ENCODE measurements at places on chromosomes 7 and 10.

GRCh38 chr10:110167149-110167548, 40.3 kb upstream of the MXI1 start:
- DNase-seq: no peak

- no peak for DNase-seq
Observed at GRCh38 chr7:155571581-155572345, 25.4 kb upstream of the CNPY1 start.

DNA sequence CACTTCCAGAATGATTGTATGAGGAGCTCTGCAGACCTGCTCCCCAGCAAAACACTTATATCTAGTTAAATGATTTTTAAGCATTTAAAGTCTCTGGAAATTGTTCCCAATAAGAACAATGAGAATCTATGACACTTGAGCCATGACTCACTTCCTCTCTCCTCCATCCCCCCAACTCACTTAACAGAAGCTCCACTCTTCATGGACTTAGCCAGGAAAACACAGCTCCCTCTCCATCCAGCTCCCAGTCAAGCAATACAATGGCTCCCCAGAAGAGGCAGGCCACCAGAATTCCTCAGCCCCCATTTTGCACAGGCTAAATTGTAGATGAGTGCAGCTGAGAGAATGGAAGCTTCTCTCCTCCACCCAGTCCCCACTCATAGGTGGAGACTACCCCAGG, 27.0 kb downstream of the AOC1 start:
- peak; percentile 33 for DNase-seq

DNA sequence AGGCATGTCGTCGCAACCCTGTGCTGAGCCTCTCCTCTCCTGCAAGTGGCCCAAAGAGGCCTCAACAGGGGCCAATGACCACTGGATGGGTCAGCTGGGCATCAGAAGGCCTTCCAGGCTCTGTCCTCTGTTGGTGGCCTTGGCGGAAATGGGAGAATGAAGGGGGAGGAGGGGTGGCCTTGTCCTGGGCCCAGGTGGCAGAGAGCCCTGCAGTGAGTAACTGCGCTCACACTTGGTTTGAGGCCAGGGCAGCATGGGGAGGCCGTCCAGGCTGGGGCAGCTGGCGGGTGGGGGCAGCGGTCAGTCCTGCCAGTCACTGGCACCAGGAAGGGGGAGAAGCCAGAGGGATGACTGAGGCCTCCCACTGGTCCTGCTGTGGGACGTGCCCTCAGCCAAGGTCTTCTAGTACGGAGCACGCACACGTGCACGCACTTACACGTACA, 59.8 kb downstream of the LHPP start:
- no peak for DNase-seq

DNA sequence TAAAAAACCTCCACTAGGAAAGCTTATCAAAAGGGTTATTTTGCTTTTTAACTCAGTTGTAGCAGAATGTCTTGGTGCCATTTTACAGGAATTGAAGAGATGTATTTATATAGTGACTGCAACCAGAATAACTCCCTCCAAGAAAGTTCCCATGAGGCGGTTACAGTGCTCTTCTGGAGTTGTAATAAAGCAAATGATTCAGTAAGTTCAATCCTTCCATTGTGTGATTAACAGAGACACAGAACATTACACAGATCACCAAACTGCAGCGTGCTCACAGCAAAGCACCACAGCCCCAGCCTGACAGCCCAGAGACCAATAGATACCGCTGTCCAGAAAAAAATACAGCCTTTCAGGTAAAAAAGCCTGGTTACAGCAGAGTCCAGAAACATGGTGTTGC, 21.9 kb upstream of the CABCOCO1 start:
- DNase-seq: no peak

DNA sequence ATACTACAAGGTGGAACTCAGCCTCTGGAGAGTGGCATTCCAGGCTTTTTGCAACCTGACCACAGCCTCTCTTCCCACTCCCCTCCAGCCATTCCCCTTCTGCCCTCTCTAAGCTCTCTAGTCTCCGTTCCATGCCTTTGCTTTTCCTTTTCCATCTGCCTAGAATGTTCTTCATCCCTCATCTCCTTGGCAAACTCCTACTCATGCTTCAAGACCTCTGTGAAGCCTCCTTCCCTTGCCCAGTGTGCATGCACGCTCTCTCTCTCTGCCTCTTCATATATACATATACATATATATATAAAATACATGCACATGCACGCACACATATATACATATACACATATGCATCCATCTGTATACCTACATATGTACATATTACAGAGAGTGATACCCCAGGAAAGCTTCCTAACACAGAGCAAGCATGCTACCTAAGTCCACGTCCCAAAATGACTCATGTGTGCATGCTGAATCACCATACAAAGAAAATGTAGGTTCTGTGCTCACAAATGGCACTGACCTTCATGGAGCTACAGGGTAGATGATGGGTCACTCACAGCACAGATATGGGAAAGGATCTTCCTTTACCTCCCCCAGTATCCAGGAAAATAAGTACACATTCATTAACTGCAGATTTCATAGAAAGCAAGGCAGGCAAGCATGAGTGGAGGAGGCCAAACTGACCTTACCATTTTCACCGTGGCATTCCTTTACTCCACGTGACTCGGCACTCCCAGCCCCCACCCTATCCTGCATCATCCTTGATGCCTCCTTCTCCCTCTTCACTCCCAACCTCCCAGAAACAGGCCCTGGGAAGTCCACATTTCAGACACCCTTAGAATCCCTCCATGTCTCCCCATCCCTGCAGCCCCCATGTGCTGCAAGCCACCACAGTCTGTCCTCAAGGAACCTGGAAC, 238.4 kb upstream of the ZMIZ1 start:
- no peak for DNase-seq

- DNase-seq: no peak
Observed at GRCh38 chr7:24742506-24743162, 14.6 kb downstream of the GSDME start.

DNA sequence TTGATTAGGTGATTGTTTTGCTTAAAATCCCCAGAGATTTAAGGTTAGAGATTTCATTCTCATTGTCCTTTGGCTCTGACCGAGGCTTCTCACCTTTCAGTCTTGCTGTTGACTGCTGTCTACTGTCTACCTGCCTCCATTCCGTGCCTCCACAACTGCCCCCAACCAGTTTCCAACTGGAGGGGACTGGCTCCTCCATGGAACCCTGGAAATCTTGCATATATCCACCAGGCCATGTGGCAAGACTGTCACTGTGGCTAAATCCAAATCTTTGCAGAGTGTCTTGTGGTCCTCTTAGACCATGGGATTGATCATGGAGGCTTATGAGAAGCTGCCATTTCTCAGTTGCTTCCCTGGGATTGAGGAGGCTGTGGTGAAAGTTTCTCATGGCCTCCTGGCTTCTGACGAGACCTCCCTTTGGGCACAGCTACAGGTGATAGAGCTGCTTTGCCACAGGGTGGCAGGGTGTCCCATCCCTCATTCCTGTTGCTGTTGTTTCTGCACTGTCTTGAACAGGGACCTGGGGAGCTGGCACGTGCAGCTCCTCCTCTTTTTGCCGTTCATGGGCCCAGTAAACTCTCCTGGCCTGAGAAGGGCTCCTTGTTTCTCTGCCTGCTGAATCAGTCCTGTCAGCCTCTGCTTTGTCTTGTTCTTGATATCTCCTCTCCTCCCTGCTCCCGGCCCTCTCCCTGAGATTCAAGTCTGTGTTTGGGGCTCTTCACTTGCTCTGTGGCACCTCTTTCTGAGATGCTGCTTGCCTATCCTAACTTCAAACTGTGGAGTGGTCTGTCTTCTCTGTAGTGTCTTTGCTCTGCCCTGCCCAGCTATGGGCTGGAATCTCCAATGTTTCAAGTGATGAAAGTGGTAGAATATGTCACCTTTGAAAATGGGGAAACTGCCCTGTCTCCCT, 63.6 kb upstream of the IGFBP3 start:
- DNase-seq: no peak

DNA sequence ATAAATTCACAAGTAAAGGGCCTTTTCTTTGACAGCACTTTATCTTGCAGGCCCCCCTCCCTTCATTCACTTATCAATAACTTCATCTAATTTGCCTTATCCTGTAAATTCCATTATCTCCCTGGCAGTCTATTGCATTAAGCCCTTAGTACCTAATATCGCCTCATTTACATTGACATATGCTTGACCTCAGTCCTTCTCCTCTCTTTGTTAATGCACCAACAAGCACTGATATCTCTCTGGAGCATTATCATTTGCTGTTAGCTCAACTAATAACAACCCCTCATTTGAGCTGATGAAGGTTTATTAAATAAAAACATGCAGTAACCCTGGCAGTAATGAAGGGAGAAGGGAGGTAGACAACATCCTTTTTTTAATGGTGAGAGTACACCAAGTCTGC, 46.8 kb downstream of the EXOC4 start:
- DNase-seq: no peak

DNA sequence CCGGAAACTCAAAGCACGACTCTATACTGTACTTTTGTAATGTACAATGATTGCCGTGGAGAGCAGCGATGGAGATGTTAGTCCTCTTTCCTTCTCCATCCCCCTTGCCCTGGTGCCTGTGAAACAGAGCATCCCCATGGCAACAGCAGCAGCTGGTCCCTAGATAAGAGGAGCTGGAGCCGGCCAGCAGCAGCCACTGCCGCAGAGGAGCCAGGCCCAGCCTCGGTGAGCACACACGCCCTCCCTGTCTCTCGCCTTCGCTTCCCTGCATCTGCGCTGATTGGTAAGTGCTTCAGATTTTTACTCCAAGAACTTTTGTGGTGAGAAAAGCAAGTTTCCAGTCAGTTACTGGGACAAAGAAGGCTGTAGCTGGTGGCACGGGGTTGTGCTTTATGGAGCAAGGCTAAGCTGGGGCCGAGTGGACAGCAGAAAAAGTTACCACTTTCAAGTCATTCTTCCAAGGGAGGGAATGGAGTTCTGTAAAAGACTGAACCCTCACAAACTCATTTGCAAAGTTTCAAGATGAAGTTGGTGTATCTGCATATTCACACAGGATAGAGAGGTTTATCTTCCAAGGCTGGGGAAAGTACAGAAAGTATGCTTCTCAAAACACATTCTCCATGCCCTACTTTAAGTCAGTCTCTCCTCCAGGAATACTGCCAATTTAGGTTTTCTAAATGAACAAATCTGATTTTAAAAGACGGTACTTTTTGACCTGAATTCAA, at the start of gene PPP1R17:
PPP1R17 (plus strand) TSS at position 192 of the 725 bp plus-strand sequence. CDS start 5,227 bp downstream, outside the sequence.
- no peak for DNase-seq

DNA sequence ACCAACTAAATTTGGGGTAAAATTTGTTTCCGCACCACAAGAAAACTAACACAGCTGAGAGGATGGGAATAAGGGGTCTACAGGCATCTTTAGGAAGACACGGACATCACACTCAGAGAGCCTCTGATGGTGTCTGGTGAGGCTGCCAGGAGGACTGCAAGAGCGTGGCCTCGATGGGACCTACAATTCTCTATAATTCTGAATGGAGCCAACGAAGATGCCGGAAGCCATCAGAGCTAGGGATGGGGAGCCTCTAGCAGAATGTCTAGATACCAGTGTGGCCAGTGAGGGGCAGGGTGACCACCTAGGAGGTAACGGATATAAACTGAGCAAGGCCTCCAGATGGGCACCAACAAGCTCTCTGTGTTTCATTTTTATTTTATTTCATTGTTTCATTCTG, 7.5 kb downstream of the GRID1 start:
- no peak for DNase-seq

GRCh38 chr10:87844837-87845623, 18.3 kb downstream of the KLLN start:
- no peak for DNase-seq

- no peak for DNase-seq
Observed at GRCh38 chr7:12601302-12601869, 30.9 kb downstream of the SCIN start.

- no peak for DNase-seq
Observed at GRCh38 chr7:102024769-102025391, 207.5 kb downstream of the CUX1 start.

DNA sequence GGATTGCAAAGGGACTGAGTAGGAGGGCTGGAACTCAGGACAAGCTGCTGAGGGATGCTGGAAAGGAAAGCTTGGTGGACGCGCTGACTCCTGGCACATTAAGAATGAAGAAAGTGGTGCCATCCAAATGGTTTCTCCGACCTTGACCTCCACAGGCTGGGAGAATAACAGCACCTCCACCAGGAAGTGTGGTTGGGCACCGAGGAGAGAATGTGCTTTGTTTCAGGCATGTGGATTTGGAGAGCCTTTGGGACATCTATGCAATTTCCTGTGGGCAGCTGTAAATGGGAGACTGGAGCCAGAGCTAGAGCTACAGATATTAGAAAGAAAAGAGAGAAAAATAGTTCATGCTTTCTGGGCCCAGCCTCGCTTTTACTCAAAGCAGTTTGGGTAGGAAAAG, 29.8 kb upstream of the HABP2 start:
- no peak for DNase-seq

- no peak for DNase-seq
Observed at GRCh38 chr10:22854935-22855421, 72.9 kb upstream of the ARMC3 start.

DNA sequence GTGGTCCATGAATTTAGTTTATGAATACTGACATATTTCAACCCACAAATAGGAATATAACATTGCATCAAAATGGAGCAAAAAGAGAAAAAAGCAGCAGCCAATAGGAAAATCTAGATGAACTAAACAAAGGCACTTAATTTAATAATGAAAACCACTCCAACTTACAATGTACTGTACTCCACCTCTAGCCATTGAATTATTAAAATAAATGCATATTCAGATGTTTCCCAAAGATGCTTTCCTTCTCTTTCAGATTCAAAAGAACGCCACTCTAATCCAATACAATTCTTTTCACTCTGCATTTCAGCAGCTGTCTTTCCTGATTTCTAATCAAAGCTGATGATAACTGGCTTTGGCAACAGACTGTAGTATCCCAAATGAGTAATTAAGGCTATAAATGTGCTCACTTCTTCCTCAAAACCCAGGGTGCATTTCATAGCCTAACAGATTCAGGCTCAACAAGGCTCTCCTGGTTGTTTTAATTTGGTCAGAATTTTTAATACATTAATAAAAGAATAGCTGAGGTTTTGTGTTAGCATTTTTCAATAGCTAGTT, 577.1 kb downstream of the PARD3 start:
- DNase-seq: no peak

GRCh38 chr7:98420966-98421612, 20.2 kb upstream of the BAIAP2L1 start:
- DNase-seq: no peak

- no peak for DNase-seq
Observed at GRCh38 chr10:15106352-15107013, 9.3 kb downstream of the RPP38 start.

- DNase-seq: no peak
Observed at GRCh38 chr7:3154317-3154716, 110.7 kb upstream of the CARD11 start.

- no peak for DNase-seq
Observed at GRCh38 chr7:38182450-38182849, 4.4 kb downstream of the STARD3NL start.

- no peak for DNase-seq
Observed at GRCh38 chr10:2927958-2928840, 139.1 kb upstream of the PFKP start.

- DNase-seq: no peak
Observed at GRCh38 chr7:33425929-33426678, 296.7 kb downstream of the BBS9 start.
